ENCODE measurements at places on chromosomes 7 and 10.

DNA sequence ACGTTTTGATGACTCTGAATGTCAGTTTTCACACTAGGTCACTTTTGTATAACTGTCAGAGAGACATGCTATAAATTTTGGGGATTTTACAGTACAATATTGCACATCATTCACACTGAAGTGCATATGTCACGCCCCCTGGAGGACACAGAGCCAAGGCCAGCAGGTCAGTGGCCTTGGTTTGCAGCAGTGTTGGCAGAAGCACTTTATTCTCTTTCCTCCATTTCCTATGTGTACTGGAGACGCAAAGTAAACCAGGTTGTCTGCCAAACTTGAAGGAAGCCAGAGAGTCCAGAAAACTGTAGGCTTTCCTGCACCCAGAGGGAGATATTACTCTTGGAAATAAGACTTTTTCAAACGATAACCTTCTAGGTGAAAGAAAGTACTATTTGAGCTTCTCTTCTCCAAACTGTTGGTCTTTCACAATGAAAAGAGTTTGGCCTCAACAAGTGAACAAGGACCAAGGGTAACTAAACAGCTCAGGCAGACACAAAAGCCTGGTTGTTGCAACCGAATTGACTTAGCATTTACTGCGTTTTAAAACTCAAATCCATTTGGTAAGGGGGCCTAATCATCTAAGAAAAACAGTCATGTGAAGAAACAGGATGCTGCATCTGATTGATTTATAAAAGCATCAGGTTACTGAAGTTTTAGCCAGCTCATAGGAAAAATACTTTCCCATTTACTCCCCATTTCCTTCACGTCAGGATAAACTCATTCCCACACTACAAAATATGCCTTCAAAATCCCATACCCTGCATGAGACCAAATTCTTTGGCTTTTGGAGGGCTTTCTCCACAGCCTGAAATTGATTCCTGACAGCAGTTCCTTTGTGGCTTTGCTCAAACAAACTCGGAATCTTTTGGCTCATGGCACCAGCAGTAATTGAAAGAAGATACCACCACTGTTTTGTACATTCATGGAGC is 83.0 kb upstream of the SEC61G start:
- DNase-seq = no peak

DNA sequence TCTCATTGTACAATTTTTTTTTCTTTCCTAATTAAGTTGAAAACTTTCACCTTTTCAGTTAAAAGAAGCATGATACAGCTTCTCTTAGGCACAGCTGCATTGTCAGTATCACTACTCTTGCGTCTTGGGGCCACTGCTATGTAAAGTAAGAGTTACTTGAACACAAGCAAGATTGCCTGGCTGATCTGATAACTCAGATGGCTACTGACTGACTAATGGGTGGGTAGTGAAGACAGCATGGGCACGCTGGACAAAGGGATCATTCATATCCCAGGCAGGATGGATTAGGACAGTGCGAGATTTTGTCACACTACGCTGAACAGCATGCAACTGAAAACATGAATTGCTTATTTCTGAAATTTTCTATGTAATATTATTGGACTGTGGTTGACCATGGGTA is 11.6 kb upstream of the ADAMTS14 start:
- DNase-seq = no peak

- no peak for DNase-seq
Observed at GRCh38 chr10:110919349-110919931, at the start of gene SHOC2. TSS of gene SHOC2 (plus strand) at chr10:110919604. CDS start at chr10:110964359, 44,755 bp downstream.

DNA sequence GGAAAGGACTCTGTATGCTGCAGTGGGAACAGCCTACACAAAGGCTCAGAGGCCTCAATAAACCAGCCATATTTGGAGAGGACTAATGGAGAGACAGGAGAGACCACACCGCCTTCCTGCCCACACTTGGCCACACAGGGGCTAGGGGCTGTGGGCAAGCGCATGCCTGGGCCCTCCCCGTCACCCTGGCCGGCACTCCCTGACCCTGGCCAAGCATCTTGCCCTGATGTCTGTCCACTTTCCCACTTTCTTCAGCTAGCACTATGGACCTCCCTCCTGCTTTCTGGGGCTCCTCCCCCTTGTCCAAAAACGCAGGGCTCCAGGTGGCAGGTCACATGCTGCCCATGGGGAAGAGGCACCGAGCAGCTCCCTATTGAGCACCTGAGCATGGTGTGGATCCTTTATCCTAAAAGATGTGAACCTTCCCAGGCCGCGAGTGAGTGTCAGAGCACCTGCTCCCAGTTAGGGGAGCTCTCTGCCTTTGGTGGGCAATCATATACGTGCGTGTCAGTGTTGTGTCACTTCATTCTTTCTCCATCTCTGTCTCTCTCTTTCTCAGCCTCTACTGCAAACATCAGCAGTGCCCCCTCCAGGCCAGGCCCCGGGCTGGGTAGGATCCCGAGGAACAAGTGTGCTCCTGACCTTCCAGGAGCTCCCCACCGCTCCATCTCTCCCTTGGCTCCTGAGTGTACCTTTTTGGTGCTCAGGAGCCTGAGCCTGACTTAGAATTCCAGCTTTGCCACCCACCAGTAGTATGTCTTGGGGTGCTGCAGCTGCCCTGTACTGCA is 74.0 kb downstream of the ZMIZ1 start:
- no peak for DNase-seq

- DNase-seq = no peak
Observed at GRCh38 chr7:106895246-106895864, 30.3 kb downstream of the PIK3CG start.

- no peak for DNase-seq
Observed at GRCh38 chr10:12699781-12700556, 301.5 kb downstream of the CCDC3 start.

- DNase-seq = no peak
Observed at GRCh38 chr10:52864201-52865106, 91.9 kb upstream of the MBL2 start.

GRCh38 chr10:14447094-14447839 is 116.5 kb upstream of the FRMD4A start:
- DNase-seq = no peak

DNA sequence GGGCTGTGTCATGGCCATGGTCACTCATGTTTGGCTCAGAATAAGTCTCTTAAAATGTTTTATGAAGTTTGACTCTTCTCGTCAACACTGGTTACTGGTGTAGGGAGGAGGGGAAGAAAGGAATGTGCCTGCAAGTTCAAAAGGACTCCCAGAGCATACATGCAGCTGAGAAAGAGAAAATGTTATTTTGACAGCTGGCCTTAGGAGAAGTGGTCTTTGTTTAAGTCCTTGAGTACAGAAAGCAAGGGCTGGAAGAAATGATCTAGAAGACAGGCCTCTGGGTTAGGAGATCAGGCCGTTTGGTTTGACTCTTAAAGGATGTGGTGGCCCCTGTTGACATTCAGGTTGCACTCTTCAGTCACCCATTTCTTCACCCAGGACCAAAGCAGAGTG is 245.5 kb downstream of the REEP3 start:
- DNase-seq = no peak

DNA sequence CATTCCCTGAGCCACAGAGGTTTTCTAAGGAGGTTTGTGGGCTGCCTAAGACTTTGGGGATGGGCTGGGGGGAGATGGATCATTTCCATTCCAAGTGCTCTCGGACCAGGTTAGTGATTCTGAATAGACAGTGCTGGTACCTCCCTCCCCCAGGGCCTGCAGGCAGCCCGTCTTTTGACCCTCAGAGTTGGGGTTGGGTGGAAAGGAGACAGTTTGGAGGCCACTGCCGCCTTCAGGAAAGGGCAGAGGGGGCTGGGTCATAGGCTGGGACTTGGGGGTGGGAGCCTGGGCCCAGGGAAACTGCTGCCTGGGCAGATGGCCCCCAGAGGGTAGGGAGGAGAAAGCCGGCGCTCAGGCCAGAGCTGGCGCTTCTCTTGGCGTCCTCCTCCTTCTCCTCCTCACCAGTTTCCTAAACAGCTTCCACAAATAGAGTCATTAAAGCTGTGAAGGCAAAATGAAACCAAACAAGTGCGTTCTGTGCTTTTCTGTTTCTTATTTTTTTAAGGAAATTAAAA is 4.4 kb downstream of the UNC5B start:
- no peak for DNase-seq

DNA sequence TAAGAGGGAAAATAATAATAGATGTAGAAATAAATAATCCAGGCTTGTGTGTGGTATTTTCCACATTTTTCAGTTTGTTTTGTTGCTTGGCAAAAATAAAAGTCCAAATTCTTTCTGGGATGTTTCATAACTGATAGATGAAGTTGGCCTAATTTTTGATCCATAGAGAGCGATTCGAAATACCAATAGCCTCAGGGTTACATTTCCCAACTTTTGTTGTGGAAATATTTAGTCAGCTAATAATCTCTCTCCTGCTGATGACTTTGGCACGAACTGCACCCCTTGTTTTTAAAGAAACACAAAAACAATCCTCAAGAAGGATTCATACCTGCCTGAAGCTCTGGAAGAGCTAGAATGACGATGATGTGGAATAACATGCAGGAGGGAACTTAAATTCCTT is 483.2 kb downstream of the ADRA2A start:
- no peak for DNase-seq

DNA sequence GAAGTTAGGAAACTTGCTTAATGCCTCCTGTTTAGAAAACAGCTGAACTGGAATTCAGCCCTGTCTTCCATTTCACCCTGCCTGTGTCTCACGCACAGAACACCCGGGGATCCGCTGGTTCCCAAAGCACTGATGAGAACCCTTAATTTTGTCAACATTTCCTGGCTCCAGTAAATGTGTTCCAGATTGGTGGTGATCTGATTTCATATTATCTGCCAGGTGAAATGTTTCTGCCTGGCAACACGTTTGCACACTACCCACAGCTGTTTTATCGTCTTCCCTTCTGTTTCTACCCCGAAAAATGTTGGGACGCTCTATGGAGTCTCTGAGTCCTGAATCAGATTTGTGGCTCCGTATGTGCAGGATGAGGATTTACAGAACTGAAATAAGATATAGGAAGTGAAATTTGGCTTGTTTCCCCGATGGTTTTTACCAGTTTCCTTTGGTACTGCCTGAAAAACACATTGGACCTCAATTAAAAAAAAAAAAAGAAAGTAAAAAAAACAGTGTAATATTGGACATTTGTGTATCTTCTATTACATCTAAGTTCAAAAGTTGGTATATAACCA is 29.0 kb downstream of the MRC1 start:
- no peak for DNase-seq

- no peak for DNase-seq
Observed at GRCh38 chr7:81207801-81208200, 288.9 kb upstream of the SEMA3C start.

DNA sequence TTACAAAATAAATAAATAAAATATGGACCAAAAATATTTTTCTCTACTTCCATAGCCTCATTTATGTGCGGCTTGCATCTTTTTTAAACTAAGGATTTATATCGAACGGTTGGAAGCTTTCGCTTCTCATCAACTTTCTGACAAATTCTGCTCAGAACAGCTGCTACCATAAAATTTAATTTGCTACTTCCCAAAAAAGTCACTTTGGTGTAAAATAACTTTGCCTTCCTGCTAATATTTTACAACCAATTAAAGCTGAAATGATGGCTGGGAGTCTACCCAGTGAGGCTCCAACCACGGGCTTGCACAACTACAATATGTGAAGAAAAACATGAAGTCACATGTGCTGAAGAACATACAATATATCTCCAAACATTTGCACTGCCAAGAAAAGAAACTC is 253.1 kb upstream of the NEBL start:
- no peak for DNase-seq

DNA sequence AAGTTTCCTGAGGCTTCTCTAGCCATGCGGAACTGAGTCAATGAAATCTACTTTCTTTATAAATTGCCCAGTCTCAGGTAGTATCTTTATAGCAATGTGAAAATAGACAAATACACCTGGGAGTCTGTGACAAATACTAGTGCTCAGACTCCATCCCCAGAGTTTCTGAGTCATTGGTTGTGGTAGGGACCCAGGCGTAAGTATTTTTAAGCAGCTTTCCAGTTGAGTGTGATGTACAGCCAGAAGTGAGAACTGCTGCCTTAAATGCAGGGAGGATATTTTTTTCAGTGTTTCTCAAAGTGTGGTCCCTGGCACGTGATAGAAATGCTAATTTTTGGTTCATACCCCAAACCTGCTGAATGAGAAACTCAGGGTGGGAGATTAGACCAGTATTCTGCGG is 121.7 kb downstream of the SORCS3 start:
- DNase-seq = no peak

DNA sequence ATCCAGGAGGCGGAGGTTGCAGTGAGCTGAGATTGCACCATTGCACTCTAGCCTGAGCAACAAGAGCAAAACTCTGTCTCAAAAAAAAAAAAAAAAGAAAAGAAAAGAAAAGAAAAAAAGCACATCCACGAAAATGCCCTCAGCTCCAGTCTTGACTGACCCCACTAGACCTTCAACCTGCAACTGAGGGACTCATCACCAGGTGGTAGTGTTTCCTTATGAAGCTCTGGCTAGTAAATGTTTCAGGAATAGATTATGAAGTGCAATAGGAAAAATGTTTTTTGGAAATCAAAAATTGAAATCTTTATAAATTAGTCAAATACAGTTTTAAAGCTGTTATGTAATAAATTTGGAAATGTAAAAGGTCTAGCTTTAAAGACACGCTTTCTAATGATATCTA is 22.4 kb downstream of the TLL2 start:
- DNase-seq = no peak

DNA sequence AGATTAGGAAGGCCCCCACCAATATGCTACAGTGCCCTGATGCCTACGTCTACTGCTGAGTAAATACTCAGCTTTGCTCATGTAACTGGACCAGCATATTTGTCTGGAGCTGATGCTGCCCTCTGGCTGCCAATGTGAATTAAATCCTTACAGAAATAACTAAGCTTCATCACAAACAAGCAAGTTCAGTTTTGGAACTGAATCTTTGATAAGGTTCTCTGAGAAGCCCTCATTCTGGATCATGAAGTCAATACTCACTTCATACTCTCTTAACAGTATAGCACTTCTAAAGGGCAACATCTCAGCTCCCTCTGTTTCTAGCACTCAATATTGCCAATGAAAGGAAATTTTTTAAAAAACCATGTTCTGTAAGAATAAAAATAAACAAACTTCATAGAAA is 246.7 kb downstream of the ETV1 start:
- no peak for DNase-seq

DNA sequence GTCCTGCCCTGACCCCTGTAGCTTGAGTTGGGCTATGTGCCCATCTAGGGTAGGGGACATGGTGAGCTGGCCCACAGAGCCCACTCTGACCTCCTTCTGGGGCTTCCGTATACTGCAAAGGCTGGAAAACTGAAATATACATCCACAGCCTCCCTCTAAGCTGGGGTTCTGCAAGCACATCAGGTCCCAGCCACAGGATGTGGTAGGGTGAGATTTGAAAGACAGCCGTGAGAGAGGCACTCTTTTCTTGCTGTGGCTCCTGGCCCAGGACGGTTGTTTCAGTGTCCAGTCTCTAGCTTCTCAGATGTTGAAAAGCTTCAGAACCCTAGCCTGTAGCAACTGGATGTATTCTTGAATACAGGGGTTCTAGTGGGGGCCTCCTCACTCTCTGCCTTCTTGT is 60.1 kb upstream of the ADRB1 start:
- DNase-seq = no peak

DNA sequence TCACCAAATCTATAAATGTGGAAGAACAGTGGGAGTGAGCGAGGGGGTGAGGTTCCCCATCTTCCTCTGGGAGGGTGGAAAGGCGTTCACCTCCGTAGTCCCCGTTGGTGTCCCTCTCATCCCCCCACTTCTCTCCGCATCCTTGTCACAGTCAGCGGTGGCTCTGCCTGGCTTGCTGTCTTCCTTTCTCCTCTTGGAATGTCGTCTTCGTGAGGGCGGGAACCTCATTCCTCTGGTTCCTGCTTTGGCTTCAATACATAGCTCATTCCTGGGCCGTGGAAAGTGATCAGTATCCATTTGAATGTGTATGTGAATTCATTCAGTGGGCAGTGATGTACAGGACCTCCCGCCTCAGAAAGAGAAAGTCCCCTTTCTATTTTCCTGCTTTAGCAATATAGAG is 289.4 kb downstream of the CAMK1D start:
- no peak for DNase-seq
